Hematopoietic multipotent progenitor cell treated with erythropoietin and hydrocortisone succinate and interleukin-3 and kit ligand, for 15 days (in vitro differentiated cells): ENCODE measurements at places on chromosomes 6 and 20.

- no peak for DNase-seq
These were observed 191.7 kb upstream of the LAMP5 start for GRCh38 chr20:9322661-9323060.

GRCh38 chr6:169990095-169991030 lies 238.9 kb downstream of the ERMARD start:
- peak; percentile 23 for DNase-seq

GRCh38 chr20:4465855-4466545 lies 255.7 kb upstream of the PRND start:
- no peak for DNase-seq

GRCh38 chr6:108888052-108888451 lies 39.8 kb downstream of the ARMC2 start:
- DNase-seq, result no peak
